ENCODE measurements at places on chromosomes 16 and 17. TPM values are rescaled to one million over a fixed set of nuclear protein-coding genes. Genes with fewer than 3 reads are reported as not detected.

GRCh38 chr16:4344983-4345835, 5.9 kb downstream of the PAM16 start:
- no peak for DNase-seq

GRCh38 chr17:9900784-9901183, 4.3 kb downstream of the RCVRN start:
- peak; percentile 47 for DNase-seq

DNA sequence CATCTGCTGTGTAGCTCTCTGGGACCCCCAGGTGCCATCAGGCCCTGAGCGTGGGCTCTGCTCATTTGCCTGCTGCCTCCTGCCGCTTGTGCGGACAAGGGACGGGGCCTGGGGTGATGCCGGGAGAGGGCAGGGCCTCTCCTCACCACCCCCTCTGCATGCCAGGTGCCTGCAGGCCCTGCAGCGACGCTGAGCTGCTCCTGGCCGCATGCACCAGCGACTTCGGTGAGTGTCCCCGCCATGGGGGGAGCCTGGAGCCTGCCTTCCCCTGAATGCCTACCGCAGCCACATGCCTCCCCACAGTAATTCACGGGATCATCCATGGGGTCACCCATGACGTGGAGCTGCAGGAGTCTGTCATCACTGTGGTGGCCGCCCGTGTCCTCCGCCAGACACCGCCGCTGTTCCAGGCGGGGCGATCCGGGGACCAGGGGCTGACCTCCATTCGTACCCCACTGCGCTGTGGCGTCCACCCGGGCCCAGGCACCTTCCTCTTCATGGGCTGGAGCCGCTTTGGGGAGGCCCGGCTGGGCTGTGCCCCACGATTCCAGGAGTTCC, 1.9 kb downstream of the METRN start:
- DNase-seq: no peak

- DNase-seq: peak; percentile 31
Observed at GRCh38 chr17:53217311-53217710, 605.4 kb upstream of the KIF2B start.

The ATXN7L3 gene
- 73.9 TPM for total RNA-seq

The ZNF629 gene
- total RNA-seq: 7.8 TPM

The PRSS21 gene
- not detected for total RNA-seq

The KLHL11 gene
- total RNA-seq: 16.5 TPM

The GCGR gene
- not detected for total RNA-seq

The PRAC2 gene
- total RNA-seq: 44.1 TPM

All from PC-3 (cell line).